Effector CD8-positive, alpha-beta T cell (primary cell): ENCODE measurements at places on chromosomes 13 and 19.
A peak's percentile ranks its signal among the peaks of the same experiment; 100 is the strongest.

- DNase-seq = no peak
Observed at GRCh38 chr13:105328212-105328611, 1207.2 kb downstream of the EFNB2 start.

DNA sequence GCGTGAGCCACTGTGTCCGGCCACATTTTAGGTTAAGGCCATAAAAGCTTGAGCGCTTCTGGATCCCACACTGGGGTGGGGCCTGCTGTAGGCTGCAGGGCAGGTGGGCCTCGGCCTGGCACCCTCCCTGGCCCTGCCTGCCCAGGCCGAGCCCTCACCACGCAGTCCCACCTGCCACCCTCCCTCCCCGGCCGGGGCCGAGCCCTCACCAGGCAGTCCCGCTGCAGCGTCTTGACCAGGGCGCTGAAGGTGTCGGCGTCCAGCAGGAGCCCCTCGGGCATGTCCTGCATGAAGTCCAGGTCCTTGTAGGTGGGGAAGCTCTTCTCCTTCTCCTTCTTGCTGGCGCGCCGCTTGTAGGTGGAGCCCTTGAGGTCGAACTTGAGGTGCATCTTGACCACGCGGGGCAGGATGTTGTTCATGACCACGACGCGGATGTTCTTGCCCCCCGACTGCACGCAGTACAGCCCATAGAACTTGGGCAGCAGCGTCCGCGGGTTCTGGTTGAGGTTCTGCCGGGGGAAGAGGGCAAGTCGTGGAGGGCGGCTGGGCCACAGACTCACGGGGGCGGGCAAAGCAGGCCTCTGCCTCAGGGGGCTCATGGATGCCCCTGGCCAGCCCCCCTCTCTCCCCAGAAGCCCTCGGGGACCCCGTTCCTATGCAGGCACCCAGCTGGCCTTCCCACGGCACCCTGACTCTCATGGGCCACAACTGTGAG, 26.6 kb upstream of the CACTIN start:
- no peak for DNase-seq

- no peak for DNase-seq
Observed at GRCh38 chr13:40333226-40333625, 333.2 kb downstream of the FOXO1 start.

DNA sequence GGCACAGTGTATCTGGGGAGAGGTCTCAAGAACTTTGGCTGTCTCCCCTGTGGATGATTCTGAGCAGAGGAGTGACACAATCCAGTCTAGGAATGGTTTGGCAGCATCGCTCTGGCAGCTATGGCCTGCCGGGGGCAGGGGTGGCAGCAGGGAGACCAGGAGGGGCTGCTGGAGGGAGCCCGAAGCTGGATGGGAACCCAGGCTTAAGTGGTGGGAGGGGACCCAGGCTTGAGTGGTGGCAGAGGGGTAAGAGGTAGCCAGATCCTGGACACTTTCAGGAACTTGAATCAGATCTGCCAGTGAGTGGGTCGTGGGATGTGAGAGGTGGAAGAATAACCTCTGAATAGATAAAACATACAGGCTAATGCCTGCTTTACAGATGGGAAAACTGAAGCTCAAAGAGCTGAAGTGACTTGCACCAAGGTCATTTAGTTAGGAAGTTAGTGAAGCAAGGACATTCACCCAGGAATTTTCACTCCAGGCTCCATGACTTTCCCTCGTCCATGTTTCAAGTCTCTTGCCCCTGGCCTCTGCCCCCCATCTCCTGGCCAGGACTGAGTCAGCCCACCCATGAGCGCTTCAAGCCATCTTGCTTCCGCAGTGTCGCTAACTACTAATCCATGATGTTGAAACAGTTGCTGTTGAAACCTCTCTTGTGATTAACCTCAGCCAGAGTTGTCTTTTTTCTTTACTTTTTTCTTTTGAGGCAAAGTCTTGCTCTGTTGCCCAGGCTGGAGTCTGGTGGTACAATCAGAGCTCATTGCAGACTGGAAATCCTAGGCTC, 29.9 kb upstream of the C1QTNF9 start:
- DNase-seq = no peak

DNA sequence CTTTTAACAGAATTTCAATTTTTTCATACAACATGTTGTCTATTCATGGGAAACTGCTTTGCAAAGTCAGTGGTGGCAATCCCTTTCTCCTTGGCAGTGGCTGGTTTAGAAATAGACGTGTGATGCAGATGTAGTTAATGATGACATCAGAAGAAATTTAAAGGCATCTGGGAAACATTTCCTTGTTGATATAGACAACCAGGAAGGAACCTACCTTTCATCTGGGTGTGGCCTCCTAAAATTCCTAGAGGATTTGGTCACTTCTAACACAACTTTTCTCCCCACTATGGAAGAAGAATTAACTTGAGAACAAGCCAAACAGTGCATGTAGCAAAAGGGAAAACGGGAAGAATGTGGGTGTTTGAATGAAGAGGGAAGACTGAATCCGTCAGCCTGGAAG, 102.8 kb downstream of the EFNB2 start:
- DNase-seq = no peak

- DNase-seq = no peak
Observed at GRCh38 chr19:39021063-39021462, 11.3 kb downstream of the FBXO27 start.

DNA sequence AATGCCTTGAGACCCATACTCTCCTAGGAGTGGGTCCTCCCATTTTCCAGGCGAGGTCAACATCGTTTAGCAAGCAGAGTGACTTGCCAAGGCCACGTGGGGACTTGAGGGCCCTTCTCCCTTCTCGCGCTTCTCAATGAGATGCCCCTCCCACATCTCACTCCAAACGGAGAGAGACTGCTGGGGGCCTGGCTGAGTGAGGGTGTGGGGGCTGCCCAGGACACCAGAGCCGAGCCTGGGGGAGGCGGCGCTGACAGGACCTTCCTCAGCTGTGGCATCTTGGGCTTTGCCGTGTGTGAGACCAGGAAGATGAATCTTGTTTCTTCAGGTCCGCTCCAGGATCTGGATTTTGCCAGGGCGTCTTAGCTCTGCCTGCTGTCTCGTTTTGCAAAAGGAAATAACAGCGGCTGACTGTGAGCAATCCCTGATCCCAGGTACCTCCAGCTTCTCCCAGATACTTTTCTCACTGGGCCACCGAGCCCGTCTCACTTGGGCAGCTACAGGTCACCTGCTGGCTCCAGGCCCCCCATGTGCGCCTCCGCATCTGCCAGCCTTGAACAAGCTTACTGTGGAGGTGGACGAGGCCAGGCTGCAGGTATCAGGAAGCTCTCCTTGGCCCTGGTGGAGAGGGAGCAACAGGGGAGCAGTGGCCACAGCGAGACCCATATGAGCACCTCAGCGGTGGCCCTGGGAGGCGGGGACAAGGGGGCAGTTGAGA, 6.0 kb downstream of the COX6B2 start:
- no peak for DNase-seq

- no peak for DNase-seq
Observed at GRCh38 chr19:42313096-42313839, at the start of gene TMEM145. TMEM145 (plus strand) TSS chr19:42313309; CDS start chr19:42313377, 68 bp downstream.

DNA sequence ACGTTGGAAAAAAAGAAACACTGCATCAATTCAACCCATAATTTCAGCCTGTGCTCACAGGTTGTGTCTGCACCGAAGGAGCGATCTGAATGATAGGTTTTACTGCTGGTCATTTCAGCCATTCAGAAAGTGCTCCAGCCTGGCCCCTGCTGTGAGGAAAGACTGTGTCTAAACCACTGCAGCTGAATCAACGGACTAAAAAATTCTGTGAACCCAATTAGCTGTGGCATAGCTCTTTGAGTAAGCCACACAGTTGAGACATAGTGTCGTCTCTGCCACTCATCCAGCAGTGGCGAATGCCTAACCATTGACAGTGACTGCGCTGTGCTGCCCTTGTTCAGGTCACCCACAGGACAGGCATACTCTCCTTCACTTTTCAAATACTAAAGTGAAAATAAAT, 179.8 kb downstream of the COG6 start:
- no peak for DNase-seq

- no peak for DNase-seq
Observed at GRCh38 chr19:42352301-42353259, 27.1 kb downstream of the MEGF8 start.

DNA sequence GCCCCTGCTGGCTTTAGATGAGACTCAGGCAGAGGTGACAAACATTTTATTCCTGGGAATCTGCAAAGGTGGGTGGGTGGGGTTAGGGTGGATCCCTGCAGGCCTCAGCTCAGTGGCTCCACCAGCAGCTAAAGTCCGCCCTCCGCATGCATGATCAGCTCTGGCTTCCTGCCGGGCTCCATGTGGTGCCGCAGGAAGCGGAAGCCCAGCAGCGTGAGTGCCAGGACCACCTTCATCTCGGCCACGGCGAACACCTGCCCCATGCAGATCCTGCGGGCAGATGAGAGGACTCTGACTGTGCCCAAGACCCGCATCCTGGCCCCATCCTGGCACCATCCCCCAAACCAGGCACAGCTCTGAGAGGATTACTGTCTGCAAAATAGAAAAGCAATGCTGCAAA, 26.3 kb downstream of the CYP4F2 start:
- no peak for DNase-seq

- DNase-seq = no peak
Observed at GRCh38 chr19:56491399-56491798, 14.3 kb upstream of the ZNF667 start.

- no peak for DNase-seq
Observed at GRCh38 chr13:36606060-36606459, 67.8 kb upstream of the SERTM1 start.

DNA sequence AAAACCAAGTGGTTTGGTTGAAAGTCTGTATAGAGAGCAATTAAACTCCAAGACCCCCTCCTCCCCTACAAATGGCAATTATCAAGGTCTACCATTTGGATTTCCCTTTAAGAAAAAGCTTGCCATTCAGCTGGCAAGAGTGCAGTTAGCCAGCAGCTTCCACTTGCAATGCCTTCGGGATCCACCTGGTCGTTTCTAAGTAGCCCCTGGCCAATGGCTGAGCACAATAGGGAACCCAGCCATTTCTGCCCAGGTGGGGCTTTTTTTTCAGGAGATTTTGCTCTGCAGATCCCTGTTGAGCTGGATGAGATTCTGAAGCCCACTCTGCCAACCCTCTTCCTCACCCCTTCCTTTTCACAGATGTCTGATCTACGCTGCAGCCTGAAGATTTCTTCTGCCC, 26.3 kb downstream of the TGDS start:
- no peak for DNase-seq

DNA sequence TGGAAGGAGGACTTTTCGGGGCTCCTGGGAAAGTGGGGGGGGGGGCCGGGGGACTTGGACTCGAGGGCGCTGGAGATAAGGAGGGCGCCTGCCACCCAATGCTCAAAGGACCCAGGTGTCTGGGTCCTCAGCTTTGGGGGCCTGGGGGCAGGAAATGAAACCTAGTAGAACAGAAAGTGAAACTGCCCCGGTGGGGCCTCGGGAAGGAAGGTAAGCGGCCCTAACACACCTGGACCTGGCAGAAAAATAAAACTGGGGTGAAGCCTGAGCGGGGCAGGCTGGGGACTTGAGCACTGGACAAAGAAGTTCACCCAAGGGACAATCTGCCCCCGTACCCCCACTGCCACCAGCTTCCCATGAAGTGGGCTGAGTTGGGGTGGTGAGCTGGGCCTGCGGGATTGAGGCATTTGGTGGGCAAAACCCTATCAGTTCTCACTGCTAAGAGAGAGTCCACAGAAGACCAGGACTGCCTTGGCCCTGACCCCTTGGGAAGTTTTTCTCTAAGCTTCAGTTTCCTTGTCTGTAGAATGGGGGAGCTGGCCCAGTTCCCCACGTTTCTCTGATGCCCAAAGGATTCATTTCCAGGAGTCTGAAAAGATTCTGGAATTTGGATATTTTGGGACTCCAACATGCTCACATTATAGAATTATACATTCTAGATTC, 2.3 kb downstream of the PRKD2 start:
- DNase-seq = peak; percentile 69

- DNase-seq = no peak
Observed at GRCh38 chr13:77514336-77514726, 21.2 kb upstream of the SCEL start.

- no peak for DNase-seq
Observed at GRCh38 chr19:54792814-54793213, 10.6 kb upstream of the KIR2DL4 start.

GRCh38 chr19:49475995-49476880, 2.2 kb downstream of the FLT3LG start:
- peak; percentile 46 for DNase-seq

DNA sequence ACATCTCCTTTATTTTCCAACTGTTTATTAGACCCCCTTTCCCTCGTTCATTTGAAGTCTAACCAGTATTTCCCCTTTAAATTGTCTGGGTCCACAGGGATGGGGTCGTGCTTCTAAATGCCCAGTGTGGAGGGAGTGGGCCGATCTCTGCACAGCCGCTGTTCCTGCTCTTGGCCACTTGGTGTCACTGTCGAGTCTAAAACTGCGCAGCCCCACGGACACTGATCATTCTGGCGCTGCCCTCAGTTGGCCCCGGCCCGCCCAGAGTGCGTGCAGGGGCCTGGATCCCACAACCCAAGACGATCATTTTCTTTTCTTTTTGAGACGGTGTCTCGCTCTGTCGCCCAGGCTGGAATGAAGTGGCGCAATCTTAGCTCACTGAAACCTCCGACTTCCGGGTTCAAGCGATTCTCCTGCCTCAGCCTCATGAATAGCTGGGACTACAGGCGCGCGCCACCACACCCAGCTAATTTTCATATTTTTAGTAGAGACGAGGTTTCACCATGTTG, 12.0 kb downstream of the WDR88 start:
- DNase-seq = peak; percentile 36

- DNase-seq = no peak
Observed at GRCh38 chr13:20990910-20991525, 70.4 kb downstream of the LATS2 start.

- DNase-seq = no peak
Observed at GRCh38 chr19:1445932-1446712, 3.8 kb upstream of the APC2 start.

GRCh38 chr19:16252459-16253205, 54.9 kb downstream of the AP1M1 start:
- DNase-seq = no peak

GRCh38 chr13:98875146-98875729, 102.6 kb downstream of the DOCK9 start:
- no peak for DNase-seq

DNA sequence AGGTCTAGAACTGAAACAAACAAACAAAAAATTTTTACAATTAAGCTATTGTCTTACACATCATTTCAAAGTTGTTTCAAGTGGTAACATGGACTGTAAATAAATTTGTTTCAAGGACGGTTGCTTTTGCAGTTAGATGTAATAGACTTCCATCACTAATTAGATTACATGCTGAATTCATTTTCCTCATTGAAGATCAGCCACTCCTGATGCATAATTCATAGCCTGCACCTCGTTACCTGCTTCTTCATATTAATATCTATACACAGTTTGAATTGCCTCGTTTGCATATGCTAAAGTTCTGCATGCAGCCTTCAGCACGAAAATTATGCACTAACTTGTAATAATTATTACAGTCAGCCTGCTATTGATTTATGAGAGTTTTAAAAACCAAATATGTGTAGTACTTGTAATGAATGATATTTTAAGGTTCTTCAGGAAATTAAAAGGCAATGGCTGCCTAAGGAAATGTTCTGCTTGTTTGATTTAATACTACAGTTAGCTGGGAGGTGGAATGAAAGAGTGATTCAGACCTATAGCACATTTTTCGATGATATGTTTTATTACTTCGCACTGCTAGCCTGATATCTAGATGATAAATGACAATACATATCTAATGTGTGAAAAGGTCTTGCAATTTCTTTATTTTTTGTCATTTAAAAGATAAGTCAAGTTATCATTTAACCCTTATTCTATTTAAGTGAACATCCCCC, 184.9 kb downstream of the DACH1 start:
- no peak for DNase-seq
